ENCODE measurements at places on chromosomes 12 and 14. TPM values are rescaled to one million over a fixed set of nuclear protein-coding genes. Genes with fewer than 3 reads are reported as not detected.

GRCh38 chr12:121132601-121133481 lies at the start of gene P2RX7:
Gene P2RX7, plus strand, starts transcription at chr12:121132876. Its CDS starts 95 bp downstream, at chr12:121132971.
- peak; percentile 92 for DNase-seq

- no peak for DNase-seq
These were observed 85.8 kb downstream of the ATP23 start for GRCh38 chr12:58026897-58027891.

- no peak for DNase-seq
These were observed 98.3 kb downstream of the LRRC74A start for GRCh38 chr14:76924371-76925096.

- no peak for DNase-seq
These were observed 61.6 kb downstream of the SLC24A4 start for GRCh38 chr14:92384461-92385133.

DNA sequence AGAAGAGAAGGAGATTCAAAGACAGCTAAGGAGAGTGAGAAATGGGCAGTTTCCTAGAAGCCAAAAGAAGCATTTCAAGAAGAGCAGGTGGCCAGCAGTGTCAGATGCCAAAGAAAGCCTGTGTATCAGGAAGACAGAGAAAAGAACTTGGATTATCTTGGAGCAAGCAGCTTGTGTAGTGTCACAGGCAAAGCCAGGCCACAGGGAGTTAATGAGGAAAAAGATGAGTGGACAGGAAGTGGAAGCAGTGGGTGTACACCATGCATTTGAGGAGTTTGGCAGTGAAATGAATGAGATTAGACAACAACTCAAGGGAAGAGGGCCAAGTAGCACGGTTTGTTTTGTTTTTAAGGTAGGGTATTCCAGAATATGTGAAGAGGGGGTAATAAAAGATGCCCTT lies 5.6 kb upstream of the MYH7 start:
- no peak for DNase-seq

DNA sequence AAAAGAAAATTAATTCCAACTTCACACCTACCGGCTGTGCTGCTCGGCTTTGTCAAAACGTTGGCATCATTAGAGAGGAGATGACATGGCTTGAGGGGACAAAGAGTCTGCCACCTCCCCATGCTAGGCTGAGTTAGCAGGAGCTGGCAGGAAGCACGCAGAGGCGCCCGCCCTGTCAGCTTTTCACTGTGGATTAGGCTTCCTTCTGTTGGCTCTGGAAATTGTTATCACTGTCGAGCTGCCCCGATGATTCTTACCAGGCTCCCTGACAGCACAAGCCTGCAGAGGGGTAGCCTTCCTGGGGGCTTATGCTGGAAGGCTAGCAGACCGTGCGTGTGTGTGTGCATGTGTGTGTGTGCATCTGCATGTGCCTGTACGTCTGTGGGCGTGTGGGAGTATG lies 490.9 kb upstream of the TBX3 start:
- DNase-seq = no peak

DNA sequence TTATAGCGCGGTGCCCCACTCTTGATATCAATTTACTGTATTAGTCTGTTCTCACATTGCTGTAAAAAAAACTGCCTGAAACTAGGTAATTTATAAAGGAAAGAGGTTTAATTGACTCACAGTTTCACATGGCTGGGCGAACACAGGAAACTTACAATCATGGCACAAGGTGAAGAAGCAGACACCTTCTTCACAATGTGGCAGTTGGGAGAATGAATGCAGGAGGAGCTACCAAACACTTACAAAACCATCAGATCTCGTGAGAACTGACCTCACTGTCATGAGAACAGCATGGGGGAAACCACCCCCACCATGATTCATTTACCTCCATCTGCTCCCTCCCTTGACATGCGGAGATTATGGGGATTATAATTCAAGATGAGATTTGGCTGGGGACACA lies 42.3 kb downstream of the FBXO34 start:
- no peak for DNase-seq

DNA sequence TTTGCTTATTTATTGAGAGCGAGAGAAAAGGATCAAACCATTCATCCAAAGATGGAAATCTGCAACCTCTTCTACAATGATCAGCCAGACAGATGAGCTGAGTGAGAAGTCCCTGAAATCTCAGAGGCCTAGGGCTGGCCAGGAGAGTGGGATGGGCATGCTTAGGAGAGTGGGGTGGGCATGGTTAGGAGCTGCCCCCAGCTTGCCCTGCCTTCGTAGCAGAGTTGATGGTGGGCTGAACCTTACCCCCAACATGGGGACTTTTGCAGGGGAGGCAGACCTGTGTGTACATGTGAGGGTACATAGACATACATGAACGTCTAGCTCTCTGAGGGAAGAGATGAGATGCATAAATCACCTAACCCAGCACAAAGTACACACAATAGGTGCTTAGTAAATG lies 95.7 kb upstream of the ESRRB start:
- DNase-seq = no peak

DNA sequence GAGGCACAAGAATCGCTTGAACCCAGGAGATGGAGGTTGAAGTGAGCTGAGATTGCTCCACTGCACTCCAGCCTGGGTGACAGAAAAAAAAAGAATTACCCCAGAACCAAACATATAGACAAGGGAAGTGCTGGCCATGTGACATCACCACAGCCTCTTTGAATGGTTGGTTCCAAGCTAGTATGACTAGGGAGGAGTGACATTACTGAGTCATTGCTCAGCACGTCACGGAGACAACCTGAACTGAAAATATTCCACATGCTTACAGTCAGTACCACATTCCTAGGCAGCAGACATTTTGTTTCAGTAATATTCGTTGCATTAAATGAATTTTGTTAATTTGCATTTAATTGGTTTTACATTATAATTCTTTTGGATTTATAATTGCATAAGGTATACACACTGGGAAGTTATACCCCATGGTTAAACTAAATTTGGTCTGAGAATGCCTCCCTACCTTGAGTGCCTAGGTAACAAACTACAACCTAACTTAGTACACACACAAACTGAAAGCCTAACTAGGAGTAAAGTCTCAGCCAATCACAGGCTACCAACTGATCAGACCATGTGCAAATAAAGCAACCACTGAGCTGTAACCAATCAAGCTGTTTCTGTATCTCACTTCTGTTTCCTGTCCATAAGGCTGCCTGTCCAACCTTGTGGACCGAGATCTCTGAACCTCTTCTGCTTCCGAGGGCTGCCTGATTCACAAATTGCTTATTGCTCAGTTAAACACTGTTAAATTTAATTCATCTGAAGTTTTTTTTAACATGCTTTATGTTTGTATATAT lies 164.4 kb downstream of the CAND1 start:
- peak; percentile 36 for DNase-seq

GRCh38 chr12:62044450-62045135 lies 215.6 kb upstream of the USP15 start:
- no peak for DNase-seq

The FAM186B gene
- total RNA-seq = 0.95 TPM

The SPIC gene
- not detected for total RNA-seq

The PRH2 gene
- total RNA-seq = 0.26 TPM

The ZC2HC1C gene
- total RNA-seq = 3.9 TPM
